Right cardiac atrium (tissue), 5 donors: ENCODE measurements at places on chromosomes 12 and 14. TPM values are rescaled to one million over a fixed set of nuclear protein-coding genes. Genes with fewer than 3 reads are reported as not detected.

GRCh38 chr12:93242154-93242972 is 135.4 kb upstream of the NUDT4 start:
- DNase-seq: no peak

Gene PCNX1
- 48.0 TPM for total RNA-seq

GRCh38 chr12:112317481-112317880 is 64.8 kb downstream of the HECTD4 start:
- DNase-seq: no peak

Gene RERG
- total RNA-seq: 9.5 TPM

DNA sequence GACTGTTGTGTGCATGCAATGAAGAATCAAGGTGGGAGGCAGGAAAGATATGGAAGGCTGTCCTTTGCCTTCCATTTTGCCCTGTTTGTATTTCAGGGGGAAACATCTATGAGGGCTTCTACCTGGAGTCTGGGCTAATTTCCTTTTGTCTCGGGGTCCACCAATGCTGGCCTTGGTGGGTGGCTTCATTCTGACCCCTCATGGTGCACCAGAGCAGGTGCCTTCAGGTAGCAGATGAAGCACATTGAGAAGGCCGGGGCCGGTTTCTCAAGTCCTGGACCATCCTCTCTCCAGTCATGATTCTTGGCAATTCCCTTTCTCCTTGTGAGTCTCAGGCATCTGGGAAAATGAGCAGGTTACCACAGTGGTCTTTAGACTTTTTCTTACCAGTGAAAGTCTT is 47.2 kb downstream of the RPH3A start:
- DNase-seq: no peak

DNA sequence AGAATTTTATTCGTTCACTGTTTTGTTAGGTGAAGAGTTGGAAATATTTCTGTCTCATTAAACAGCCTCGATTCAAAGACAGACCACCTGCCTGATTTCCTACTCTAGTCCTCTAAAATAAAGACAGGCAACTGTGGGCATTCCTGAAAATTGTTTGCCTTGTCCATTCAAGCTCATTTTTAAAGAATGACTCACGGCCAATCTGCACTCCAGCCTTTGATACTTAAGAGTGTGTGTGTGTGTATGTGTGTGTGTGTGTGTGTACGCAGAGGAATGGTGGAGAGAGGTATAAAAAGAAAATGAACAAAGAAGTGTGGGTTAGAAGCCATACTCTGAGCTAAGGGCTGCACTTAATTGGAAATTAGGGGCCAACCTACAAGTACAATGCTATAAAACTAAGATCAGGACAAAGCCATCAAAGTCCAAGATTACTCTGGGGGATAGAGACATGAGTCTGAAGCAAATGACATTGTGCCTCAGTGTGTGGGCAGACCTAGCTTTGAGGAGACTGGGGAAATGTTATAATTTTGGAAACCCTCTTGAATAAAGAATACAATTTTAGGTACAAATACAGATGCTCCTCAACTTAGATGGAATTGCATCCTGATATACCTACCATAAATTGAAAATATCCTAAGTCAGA is 45.6 kb upstream of the SOCS2 start:
- no peak for DNase-seq

DNA sequence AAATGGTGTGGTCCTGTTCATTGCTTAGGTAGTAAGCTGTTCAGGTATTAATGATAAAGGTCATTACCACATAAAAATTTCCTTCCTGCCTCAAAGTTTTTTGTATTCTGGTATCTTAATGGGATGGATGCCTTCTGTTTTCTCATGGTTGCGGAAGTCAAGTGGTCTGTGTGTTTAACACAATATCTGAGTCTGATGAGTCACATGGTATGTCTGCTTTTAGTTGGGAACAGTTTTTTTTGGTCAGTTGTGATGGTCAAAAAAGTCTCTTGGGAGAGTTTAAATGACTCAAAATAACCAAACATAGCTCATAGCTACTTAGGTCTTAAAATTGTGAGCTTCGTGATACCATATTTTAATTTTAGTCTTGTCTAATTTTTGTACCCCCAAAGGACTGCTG is 40.7 kb downstream of the STK38L start:
- DNase-seq: no peak

Gene WDR20
- total RNA-seq: 21.9 TPM

GRCh38 chr14:33307691-33308251 is 369.1 kb downstream of the NPAS3 start:
- DNase-seq: no peak

DNA sequence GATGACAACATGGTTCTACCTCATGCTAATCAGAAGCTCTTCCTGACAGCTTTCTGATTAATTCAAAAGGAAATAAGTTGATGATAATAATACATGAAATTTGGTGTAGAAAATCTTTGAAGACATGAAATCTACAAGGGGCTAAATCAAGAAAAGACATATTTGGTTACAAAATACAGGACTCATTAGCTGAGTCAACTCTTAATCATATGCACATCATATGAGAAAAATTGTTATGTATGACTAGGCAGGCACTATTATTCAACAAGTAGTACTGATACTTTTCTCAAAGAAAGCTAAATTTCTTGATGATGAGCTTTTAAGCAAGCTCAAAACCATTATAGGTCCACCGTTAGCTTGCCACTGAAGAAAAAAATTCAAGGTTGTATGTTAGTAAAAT is 7.1 kb downstream of the ABCC9 start:
- no peak for DNase-seq

GRCh38 chr14:23062002-23062401 is 4.7 kb upstream of the CDH24 start:
- DNase-seq: no peak

DNA sequence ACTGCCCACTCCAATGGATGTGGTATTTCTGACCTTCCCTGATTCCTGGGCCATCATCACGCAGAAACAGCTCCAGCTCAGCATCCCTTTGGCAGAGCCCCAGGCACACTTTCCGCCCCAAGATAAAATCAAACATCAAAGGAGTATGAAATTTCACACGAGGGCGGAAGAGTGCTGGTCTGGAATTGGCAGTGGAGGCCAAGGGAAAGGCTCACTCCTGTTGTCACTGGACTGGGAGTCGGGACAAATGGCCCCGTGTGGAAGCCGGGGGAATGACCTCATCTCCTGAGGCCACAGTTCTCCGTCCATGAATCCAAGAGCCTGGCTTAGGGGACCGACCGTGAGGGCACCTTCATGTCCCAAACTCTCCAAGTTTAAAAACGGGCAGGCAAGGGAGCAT is 40.9 kb downstream of the FZD10 start:
- no peak for DNase-seq

DNA sequence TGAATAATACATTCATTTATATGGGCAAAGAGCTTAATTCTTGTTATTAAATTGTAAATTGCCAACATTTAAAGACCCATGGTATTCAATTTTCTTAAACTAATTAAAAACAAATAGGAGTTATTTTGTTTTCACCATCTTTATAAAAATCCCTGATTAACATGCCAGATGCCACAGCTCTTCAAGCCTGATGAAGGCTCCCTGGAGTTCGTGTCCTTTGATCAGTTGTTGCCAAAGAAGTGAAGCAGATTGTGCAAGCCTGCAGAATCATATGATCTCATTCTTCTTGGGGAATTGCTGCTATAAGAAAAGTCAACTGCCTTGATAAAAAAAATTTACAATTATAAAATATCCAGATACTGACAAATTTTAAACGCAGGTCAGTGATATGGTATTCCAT is 288.3 kb upstream of the PPFIA2 start:
- DNase-seq: no peak

Gene BDKRB2
- total RNA-seq: 1.2 TPM

DNA sequence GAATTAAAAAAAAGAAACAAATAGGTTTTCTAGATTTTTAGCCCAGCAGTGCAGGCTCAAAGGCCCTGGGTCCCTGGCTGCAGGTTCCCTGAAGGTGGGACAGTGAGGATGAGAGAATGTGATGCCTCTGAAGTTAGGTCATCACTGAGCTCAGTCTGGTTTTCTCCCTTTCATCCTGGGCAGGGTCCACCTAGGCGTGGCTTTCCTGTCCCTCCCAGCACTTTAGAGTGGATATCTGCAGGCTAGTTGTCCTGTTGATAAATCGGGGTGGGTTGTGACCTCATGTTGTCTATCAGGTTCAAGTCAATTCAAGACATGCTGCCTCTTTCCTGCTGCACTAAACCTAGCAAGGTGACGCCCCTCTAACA is 60.9 kb downstream of the MAP1LC3B2 start:
- no peak for DNase-seq

Gene DDX23
- total RNA-seq: 34.8 TPM

- DNase-seq: no peak
These were observed 273.6 kb upstream of the PWP1 start for GRCh38 chr12:107411792-107412535.

GRCh38 chr14:95527387-95528002 is 7.4 kb upstream of the GLRX5 start:
- DNase-seq: peak; percentile 80

Gene CCDC197
- total RNA-seq: not detected

DNA sequence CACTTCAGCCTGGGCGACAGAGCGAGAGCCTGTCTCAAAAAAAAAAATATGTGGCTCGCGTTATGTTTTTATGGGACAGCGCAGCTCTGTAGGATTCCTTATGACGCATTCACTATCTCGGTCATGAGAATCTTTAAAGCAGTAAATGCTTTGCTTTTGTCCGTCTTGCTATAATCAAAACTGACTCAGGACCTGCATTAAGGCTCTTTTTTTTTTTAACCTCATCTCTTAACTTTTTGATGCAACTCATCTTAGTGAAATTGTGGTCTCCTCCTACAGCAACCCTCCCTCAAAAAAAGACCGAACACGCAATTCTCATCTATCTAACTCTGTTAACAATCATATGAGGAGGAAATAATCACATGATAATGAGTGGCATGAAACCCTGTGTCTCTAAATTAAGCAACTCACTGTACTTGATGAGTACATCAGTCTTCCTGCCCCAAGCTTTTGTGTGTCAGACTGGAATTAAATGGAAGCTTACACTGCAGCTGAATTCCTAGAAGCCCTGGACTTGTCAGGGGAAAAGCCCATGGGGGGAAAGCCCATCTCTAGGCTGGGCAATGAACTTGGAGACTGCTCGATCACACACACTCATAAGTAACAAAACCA is 4.3 kb downstream of the P2RX4 start:
- no peak for DNase-seq

DNA sequence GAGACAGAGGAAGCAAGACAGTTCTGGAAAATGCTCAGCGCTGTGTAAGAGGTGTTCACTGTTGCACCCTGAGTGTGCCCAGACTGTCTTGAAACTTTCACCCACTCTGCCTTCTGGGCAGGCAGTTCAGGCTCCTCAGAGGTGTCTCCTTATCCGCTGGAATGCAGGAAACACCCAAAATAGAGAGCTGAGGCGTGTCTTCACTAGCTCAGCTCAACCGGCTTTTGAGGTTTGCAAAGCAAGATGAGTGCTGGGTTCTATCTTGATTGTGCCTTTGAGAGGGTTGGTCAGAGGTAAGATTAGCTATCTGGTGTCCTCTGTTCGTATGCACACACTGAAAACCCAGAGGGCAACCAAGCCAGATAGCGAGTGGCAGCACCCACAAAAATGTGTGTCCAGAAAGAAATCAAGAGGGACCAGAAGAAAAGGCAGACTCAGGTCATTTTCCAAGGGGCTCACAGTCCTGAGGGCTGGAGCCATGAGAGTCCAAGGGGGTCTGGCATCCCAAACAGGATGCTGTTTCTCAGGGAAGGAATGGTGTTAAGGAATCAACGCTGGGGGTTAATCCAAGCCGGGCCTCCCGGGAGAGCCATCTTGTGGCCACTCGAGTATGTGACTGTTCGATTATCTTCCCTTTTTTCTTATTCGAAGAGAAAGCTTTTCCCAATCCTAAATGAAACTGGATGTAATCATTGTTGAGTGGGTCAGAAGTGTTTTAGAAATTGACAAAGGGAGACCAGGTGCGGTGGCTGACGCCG is 47.1 kb downstream of the TBX3 start:
- no peak for DNase-seq

DNA sequence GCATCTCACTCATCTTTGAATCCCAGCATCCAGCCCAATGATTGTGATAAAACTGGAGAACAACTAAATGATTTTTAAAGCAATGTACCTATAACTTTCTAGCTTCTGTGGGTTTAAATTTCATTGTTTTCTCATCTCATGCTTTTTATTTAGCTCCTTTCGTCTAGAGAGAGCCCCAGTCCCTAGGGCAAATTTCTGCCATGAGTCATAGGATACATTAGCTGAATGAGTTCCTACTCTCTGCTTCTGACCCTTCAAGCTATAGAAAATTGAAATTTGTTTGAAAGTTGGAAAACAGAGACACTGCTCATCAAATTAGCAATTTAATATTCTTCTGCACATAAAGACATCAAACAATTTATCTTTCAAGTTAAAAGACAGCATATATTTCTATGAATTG is 113.9 kb downstream of the KIF21A start:
- no peak for DNase-seq

Gene SYT1
- not detected for total RNA-seq
